ENCODE measurements at places on chromosomes 2 and 18.

- DNase-seq = no peak
These were observed 181.6 kb downstream of the NYAP2 start for GRCh38 chr2:225581135-225581534.

GRCh38 chr2:187875261-187876141 is 321.3 kb upstream of the TFPI start:
- DNase-seq = no peak

DNA sequence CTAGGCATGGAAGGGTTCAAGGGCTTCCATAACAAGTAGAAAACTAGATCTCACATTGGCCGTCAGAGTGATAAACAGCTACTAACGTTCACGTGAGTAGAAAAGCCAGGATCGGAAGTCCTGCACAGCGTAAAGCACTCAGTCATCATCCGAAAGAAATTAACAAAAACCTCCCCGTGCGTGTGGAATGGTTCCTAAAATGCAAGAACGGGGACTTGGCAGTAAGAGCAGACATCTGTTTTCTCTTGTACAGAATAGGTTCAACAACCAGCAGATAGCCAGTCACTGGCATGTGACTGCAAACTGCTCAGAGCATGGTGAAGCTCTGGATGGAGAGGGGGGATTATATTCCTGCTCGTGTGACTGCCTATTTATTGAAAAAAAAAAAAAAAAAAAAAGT is 106.9 kb upstream of the ITGB6 start:
- no peak for DNase-seq

DNA sequence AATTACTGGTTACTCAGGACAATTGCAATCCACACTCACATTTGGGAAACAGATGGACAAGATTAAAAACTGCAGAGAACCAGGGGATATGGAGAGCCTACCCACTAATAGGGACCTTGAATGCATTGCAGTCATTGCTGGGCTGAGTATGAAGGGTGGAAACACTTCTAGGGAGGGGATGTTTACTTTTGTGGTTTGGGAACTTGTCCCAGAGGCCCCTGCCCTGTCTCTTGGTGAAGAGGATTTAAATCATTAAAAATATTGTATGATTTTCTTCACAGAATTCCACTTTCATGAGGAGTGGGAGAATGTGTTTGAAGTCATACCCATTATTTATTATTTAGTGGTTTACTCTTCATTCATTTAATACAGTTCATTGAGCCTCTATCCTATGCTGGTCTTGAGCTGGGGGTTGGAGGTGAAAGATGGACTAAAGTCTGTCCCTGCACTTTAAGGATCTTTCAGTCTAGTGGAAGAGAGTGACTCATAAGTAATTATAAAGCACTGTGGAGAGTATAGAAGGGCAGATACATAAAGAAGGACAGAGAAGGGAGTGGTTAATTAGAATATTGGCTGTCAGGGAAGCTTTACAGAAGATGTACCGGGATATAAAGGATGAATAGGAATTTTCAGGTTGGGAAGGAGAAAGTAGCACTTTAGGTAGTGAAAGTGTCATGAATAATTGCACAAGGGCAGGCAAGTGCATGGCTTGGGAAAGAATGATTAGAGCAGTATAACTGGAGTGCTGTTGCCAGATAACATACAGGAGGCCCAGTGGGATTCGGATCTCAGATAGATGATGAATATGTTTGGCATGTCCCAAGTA is 313.4 kb downstream of the LPIN1 start:
- DNase-seq = no peak

GRCh38 chr2:156483741-156484173 is 47.6 kb downstream of the GPD2 start:
- no peak for DNase-seq

DNA sequence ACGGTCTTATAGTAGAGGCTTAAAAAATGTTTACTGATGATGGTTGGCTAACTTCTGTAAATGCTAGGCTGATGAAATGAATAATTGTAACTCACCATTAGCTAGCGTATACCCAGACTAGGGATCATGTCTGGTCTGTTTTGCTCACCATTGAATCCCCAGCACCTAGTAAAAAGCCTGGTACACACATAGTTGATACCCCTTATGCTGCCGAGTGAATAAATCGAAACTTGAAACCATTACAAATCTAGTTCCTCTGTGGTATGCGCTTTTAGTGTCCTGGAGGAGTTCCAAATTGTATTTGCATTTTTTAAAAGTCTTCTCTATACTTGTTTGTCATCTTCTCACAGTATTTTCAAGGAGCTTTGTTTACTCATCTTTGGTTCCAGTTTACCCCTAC is 1.3 kb downstream of the TAF1B start:
- DNase-seq = no peak

- DNase-seq = no peak
These were observed 65.5 kb downstream of the CABLES1 start for GRCh38 chr18:23200756-23201155.

- DNase-seq = no peak
These were observed 191.2 kb upstream of the SESTD1 start for GRCh38 chr2:179455824-179456223.

DNA sequence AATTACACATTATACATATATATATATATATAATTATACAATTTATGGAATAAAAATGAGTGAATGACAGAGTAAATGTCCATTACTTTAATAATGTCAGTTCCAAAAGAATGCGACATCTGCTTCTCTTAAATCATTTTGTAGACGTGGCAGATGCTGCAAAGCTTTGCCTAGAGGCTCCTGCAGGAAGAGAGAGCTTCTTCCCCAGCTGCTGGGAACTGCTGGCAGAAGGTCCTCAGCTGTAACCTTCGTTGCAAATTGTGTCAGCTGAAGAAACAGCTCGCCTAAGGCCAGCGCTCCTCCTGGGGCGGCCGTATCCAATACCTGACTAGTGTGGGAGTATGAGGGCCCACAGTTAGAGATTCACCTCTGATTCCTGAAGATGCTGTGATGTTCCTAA is 9.6 kb upstream of the THNSL2 start:
- no peak for DNase-seq

DNA sequence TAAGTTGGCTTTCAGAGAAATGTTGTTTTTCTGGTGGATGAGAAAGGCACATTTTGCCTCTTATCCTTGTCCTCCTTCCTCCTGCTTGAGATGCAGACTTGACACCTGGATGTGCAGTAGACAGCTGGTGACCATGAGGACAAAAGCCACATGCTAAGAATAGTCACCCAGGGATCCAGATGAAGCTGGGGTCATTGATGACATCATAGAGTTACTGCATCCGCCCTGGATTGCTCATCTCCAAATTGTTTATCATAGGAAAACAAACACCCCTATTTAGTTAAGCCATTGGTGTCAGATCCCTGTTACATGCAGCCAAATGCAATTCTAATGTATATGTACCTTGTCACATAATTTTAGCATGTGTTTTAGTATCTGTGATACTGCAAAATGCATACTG is 16.3 kb upstream of the SLC1A4 start:
- DNase-seq = no peak

DNA sequence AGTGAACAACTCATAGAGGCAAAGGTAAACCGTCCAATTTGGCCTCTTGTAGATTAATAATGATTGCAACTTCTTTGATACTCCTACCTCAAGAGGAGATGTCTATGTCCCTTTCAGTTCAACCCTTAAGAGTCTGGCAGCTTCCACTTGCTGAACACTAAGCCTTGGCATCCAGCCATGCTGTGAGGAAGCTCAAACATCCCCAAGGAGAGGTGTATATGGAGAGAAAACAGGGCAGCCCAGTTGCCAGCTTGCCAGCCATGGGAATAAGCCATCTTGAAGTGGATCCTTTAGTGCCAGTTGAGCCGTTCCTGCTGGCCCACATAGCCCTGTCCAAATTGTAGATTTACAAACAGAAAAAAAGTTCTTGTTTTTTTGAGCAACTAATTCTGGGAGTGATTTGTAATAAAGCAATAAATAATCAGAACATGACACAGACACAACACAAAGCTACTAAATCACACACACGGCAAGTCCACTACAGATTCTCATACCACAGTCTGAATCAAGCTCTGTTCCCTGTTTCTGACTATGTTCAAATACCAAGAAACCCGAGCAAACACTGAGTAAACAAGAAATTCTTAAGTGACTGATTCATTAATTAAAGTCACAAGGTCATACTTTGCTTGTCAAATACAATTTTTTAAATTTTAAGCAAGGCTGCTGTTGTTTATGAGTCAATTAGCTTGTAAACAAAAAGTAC is 96.1 kb downstream of the PID1 start:
- no peak for DNase-seq

- no peak for DNase-seq
These were observed 12.4 kb downstream of the MEX3C start for GRCh38 chr18:51185075-51185474.

DNA sequence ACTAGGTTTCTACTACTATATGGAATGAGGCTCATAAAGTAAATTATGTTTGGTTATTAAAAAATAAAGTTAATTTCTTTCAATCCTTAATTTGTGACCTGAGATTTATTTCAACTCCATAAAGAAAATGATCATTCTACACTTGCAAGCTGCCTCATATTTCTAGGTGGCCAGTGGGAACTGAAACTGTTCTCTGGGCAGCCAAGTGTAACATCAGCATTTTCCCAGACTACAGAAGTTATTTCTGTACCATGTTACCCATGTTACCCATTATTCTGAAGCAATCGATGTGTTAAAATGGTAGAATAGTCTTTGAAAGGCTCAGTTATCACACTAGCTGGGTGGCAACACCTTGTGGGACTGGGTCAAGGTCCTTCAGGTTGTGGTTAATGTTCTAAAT is 139.3 kb upstream of the FBXO11 start:
- no peak for DNase-seq

DNA sequence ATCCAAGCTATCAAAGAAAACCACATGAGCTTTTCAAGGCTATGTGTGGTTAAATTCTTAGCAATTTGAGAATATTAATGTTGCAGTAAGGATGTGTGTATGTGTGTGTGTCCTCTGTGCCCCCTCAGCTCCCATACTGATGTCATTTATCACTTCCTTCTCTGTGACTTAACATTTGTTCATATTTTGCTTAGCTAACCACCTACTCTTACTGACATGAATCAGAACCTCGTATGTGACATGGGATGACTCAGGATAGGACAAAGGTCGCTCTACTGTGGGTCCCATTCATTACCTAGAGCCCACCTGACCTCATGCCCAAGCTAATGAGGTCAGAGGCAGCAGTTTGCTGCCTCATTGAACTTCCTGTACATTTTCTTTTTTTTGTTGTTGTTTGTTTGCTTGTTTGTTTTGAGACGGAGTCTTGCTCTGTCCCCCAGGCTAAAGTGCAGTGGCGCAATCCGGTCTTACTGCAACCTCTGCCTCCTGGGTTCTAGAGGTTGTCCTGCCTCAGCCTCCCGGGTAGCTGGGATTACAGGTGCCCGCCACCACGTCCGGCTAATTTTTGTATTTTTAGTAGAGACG is 36.3 kb downstream of the MOGAT1 start:
- DNase-seq = no peak

DNA sequence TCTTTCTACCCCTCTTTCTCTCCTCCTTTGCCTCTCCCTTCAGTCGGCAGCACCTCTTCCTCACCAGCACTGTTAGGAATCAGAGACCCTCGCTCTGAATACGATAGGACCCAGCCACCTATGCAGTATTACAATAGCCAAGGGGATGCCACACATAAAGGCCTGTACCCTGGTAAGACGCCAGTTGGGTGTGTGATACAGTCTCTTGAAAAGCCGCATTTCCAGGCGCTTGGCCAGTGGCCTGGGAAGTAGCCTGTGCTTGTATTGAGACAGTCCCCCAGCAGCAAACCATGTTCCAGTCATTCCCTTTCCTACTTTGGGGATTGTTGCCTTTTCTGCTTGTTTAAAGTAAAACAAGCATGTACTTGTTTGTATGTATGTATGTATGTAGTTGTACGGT is 118.4 kb upstream of the DAPL1 start:
- DNase-seq = no peak

DNA sequence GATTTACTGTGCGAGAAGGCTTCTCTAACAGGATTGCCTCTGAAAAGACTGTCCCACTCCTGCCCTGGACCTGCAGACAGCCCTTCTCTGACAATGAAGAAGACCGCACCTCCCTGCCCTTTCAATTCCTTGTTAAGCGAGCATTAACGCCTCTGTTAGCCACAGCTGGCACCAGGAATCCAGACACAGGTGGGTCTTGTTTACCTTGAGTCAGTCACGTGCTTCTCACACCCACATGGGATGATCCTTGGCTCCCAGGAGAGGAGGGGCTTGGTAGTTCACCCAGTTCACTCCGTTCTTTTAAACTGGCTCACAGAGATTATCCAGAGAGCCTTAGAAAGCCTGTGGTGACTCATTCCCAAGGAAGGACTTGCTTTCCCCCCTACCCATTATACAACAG is 410.5 kb upstream of the MEIS1 start:
- no peak for DNase-seq
